ENCODE measurements at places on chromosomes 5 and 9. TPM values are rescaled to one million over a fixed set of nuclear protein-coding genes. Genes with fewer than 3 reads are reported as not detected.

Gene SLC34A1
- total RNA-seq: not detected

- no peak for DNase-seq
Measured at GRCh38 chr5:89292487-89292886, 409.5 kb upstream of the MEF2C start.

Gene SPEF2
- total RNA-seq: 1.1 TPM

Gene PCDHB16
- 2.2 TPM for total RNA-seq

DNA sequence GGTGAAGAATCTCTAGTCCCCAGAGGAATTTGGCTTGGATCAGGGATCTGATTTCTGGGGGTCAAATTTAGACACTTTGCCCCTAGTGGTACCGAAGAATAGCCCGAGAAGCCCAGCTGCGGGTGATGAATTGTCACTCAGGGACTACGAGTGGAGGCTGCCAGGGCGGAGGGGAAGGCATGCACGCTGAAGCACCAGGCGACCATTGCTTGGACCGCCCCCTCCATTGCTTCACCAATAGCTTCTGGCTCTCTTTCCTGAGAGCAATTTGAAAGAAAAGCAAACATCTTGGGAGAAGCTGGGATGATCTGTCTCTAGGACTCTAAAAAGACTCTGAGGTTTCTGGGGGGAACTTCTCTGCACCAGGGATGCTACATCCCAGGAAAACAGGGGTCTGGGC, 137.6 kb downstream of the CRB2 start:
- DNase-seq: no peak

- no peak for DNase-seq
Measured at GRCh38 chr9:114025760-114026159, 52.3 kb downstream of the AMBP start.

GRCh38 chr5:58403822-58404433, 56.0 kb downstream of the PLK2 start:
- no peak for DNase-seq

- no peak for DNase-seq
Measured at GRCh38 chr9:100070104-100071041, 28.4 kb downstream of the ERP44 start.

DNA sequence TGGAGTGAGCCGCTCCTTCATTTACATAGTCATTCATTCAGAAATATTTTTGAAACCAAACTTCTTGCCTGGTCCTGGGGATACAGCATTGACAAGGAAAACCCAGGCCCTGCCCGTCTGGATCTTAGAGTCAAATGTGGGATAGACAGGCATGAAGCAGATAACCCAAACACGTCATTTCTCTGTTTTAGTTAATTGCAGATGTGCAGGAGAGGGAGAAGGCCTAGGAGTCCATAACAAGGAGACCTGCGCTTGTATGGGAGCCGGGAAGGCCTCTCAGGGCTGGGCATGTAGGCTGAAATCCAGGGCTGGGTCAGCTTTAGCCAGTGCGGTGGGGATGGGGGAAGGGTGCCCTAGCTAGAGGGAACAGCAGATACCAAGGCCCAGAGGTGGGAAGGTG, 43.3 kb downstream of the PRRX2 start:
- no peak for DNase-seq

Gene SGTB
- 4.7 TPM for total RNA-seq

DNA sequence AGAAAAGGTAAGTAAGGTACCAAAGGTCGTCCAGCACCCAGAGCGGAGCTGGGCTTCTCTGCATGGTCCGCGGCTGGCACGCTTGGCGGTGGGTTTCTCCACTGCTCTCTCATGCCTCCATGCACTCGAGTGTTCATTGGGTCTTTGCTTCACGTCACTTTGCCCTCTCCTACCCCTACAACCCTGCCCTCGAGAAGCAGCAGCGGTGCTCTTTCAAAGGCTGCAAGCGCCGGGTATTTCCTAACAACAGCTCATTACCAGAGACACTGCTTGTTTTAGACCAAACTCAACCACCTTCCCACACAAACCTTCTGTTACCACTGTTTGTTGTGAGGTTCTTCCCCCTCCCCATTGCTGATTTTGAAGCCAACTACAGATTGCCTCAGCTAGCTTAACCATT, 21.5 kb upstream of the ZBTB34 start:
- no peak for DNase-seq

- DNase-seq: no peak
Measured at GRCh38 chr5:174047472-174048099, 2.1 kb downstream of the NSG2 start.

Gene IPPK
- 7.9 TPM for total RNA-seq

Gene ORM2
- total RNA-seq: not detected

Gene NME5
- total RNA-seq: 4.9 TPM

DNA sequence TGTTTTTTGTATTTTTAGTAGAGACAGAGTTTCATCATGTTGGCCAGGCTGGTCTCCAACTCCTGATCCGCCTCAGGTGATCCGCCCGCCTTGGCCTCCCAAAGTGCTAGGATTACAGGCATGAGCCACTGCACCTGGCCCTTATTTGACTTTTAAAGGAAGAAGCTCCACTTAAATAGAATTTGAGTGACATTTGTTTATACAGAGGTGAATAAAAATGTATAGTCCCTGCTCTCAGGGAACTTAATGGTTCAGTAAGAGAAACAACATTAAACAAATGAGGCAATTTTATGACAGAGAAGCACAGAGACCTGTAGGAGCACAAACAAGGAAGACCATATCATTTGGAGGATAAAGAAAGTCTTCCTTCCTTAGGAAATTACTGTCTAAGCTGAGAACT, 65.7 kb downstream of the C9orf152 start:
- no peak for DNase-seq

DNA sequence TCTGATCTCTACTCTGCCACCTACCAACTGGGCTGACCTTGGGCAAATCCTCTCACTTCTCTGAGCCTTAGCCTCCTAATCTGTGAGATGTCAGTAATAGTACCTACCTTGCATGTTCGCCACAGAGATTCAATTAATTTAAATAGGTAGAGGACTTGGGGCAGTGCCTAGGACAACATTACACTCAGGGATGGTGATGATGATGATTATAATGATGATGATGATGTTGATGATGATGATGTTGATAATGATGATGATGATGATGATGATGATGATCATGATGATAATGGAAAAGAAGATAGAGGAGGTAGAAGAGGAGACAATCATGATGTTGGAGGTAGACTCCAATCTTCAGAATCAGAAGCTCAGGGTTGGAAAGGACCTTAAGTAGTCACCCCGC, 40.7 kb upstream of the SMIM23 start:
- DNase-seq: no peak

- no peak for DNase-seq
Measured at GRCh38 chr5:62742207-62742606, 163.6 kb downstream of the LRRC70 start.

Gene TAS2R1
- total RNA-seq: not detected

Gene CRHBP
- 0.27 TPM for total RNA-seq

- peak; percentile 82 for DNase-seq
Measured at GRCh38 chr5:127072861-127073846, at the start of gene C5orf63. C5orf63 (minus strand) TSS chr5:127073502; CDS start chr5:127058995, 14,507 bp downstream.

Gene SLC6A18
- not detected for total RNA-seq

GRCh38 chr5:9529041-9529480, 16.8 kb downstream of the SEMA5A start:
- DNase-seq: peak; percentile 72

DNA sequence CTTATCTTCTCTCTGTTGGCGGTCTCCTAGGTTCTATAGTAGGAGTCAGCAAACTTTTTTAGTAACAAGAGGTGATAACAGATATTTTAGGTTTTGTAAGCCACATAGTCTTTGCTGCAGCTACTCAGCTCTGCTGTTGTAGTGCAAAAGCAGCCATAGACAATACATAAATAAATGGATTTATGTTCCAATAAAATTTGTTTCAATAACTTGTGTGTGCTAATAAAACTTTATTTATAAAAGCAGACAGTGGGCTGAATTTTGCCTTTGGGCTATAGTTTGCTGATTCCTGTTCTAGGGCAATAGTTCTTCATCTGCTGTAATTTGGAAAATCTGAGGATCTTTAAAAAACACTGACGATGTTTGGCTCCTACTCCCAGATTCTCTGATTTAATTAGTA, 469.4 kb upstream of the TNC start:
- DNase-seq: no peak

Gene TAF11L10
- total RNA-seq: not detected

DNA sequence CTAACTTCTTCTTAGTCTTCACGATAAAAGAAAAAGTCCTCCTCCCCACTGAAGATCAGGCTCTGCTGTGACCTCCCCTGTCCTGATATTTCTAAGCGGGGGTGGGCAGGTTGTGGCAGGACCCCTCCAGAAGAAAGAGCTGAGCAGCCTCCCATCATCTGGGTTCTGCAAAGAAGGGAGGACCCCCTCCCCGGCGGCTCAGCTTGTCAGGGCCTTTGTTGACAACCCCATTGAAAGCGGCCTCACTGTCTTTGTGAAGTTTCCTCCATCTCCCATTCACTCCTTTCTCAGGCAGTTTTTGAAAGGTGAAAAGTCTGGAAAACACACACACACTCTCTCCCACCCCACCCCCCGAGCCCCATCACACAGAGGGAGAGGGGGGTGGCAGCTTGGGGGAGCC, 26.2 kb upstream of the BARHL1 start:
- no peak for DNase-seq

- no peak for DNase-seq
Measured at GRCh38 chr9:12182806-12183205, 510.4 kb upstream of the TYRP1 start.

Gene FOXD4L4
- not detected for total RNA-seq

Gene CDC25C
- total RNA-seq: 0.16 TPM

DNA sequence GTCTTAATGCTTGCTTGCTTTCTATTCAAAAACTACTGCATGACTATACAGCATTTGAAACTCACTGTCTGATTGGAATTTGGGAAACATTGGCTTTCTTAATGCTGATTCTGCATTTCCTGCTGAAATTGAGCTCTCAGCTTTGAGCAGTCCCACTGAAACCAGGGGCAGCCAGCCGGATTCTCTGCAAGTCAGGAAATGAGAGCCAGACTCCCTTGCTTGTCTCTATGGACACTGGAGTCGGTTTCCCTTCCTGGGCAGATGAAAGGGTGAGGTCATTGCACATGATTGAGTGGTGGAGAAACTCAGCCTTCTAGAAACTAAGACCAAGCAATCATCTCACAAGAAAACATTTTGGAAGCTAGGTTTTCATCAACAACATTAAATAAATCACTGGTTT, 119.7 kb upstream of the SPATA31C2 start:
- peak; percentile 56 for DNase-seq

DNA sequence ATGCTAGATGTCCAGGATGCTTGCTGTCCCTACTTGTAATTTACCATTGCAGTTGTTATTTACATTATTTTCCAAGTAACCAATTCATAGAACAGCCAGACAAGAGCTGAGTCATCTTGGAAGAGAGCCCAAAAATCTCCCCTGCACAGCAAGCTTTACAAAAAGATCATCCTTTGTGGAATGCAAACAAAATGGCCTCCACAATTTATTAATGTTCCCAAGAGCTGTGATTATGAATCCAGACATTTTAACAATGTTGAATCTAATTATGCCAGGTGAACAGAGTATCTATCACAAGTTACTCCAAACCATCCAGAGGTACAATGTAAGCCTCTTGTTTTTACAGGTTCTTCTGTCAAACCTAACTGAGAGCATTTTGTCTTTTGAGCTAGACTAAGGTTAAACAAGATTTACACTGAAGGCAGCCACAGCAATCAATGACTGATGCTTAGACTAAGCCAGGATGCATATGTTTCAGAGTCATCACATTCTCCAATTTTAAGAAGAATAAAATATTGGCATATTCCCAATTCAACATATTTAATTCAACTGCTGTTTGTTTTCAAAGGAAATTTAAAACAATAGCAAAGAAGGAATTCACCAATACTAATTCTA, 95.3 kb upstream of the SLC12A2 start:
- no peak for DNase-seq

DNA sequence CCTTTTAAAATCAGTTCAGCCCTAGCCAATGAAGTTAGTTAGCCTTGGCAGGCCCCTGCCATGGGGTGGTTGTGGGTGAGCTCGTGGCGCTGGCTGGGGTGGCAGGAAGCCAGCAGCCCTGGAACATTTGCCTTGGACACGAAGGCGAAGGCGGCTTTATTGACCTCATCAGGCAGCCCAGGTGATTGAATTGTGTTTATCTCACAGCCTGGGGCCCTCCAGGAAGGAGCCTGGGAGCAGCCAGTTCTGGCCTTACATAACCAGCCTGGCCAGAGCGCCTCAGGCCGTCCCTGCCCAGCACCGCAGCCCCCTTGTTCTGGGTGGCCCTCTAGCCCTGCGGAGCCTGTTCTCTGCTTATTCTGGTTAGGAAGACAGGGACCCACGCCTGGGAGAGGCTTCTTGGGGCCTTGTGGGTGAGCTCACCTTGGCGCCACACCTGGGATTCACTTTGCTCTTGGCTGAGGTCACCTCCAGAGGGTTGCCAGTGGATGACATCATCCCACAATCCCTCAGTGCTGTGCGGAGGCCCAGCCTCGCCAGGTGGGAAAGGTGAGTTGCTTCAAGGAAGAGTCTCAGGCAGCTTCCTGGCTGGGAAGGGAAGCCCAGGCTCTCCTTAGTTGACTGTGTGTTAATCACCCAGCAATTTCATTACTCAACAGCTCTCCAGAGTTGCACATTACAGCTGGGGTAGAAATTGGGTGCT, 54.4 kb upstream of the RPL26L1 start:
- DNase-seq: peak; percentile 82

Gene PKD2L2
- 0.48 TPM for total RNA-seq

Gene ZDHHC11
- total RNA-seq: 55.6 TPM

Gene PCDHA9
- total RNA-seq: not detected

Gene LCN15
- total RNA-seq: not detected

GRCh38 chr9:90311811-90312210, 330.8 kb downstream of the DIRAS2 start:
- DNase-seq: no peak

DNA sequence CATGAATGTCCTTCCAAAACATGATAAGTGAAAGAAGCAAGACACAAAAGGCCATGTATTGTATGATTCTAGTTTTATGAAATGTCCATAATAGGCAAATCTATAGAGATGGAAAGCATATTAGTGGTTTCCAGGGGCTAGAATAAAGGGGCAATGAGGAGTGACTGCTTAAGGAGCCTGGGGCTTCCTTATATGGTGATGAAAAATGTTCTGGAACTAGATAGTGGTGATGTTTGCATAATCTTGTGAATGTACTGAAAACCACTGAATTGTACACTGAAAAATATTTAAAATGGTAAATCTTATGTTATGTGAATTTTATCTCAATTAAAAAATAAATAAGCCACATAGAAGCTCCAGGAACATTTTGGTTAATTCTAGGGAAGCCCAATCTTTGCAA, 144.4 kb upstream of the ANKRD55 start:
- DNase-seq: no peak

GRCh38 chr9:27311184-27311583, 14.2 kb upstream of the EQTN start:
- DNase-seq: no peak

Gene OR1J2
- total RNA-seq: not detected

Gene SOX30
- 0.13 TPM for total RNA-seq

DNA sequence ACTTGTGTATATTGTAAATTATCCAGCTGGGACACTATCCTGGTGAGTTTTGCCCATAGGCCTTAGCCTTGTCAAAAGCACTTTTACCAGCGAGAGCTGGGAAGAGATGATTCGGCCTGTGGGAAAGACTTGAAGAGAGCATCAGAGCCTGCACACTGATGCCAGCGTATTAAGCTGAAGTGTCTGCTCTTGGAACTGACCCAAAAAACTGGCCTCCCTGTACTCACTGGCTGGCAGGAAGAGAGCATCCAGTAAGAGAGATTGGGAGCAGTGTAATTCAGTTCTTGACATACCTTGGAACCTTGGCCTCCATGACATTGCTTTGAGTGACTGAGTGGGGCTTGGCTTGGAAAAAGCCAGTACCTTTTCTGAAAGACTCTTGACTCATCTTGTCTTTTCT, 73.7 kb downstream of the ZNF462 start:
- DNase-seq: no peak

Gene CARD6
- 5.3 TPM for total RNA-seq

GRCh38 chr5:60945813-60946187, 795 bp downstream of the NDUFAF2 start:
- no peak for DNase-seq
